Stimulated activated CD4-positive, alpha-beta T cell treated with anti-CD3 and anti-CD28 coated beads, TNF-alpha, amount 100 ng/mL, for 24 hours (primary cell): ENCODE measurements at places on chromosomes 3 and 15.

DNA sequence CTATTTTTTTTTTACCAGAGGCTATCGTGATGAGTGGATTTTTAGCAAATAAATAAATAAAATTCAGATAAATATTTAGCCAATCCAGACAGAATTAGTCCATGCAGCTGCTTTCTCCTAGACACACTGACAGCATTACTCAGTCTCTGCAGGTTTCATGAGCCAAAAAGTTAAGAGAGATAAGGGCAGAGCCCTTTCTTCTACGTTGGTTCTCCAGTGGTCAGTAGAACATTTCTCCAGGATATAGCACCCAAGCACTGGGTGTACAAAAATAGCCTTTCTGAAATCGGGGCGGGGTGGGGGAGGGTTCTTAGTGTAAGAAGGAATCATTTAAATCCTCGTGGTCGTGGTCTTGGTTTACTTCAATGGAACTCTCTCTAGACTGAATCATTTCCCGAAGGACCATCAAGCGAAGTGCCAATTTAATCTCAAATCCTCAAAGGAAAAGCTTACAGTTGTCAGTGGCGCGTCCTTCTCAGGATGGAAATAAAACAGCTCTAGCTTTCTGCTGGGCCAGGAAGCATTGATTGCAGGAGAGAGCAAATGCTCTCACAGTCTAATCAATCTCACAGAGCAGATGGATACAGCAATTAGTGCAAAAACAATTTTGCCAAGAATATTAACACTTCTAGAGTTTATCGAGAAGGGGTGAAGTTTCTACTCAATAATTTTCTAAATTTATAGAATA is 86.2 kb downstream of the SATB1 start:
- no peak for DNase-seq

- DNase-seq = no peak
Measured at GRCh38 chr3:48596676-48597407, 1.7 kb upstream of the COL7A1 start.

- no peak for DNase-seq
Measured at GRCh38 chr3:24837601-24838000, 343.0 kb upstream of the THRB start.

DNA sequence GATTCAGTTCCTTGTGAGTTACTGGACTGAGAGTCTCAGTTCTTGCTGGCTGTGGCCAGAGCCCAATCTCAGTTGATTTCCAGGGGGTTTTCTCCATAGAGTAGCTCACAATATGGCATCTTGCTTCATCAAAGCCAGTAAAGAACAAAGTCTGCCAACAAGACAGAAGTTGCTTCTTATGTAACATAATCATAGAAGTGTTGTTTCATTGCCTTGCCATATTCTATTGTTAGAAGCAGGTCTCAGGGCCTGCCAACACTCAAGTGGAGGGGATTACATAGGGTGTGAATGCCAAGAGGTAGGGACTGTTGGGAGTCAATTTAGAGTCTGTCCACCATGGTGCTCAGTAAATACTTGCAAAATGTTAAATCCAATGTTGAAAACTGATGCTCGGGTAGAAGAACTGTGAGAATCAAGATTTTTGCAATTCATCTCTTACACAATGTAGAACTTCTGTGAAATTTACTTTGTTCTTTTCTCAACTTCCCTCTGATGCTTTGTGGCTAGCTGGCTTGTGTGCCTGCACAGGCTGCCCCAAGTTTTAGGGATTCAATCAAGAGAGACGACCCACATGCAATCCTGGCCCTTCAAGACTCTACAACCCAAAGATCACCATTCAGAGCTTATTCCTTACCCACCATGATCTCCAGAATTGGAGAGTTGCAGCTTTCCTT is 13.3 kb upstream of the PXYLP1 start:
- no peak for DNase-seq

DNA sequence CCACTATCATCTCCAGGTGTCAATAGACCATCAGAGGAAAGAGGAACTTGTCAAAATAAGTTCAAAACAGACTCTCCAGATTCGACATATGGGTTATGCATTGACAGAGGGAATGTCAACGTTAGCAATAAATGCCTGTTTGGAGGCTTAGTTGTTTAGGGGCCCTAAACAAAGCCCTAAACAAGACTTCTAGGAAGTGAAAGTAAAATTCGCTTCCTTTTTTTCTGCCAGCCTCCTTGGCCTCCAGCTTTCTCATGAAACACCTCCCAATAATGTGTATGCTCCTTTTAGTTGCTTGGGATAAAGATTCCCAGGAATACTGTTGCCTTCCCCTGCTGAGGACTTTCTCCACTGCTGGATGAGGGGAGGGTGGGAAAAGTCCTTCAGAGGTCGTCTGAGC is 70.9 kb upstream of the ARNT2 start:
- no peak for DNase-seq

GRCh38 chr15:42131006-42131405 is 25.4 kb downstream of the PLA2G4F start:
- no peak for DNase-seq

DNA sequence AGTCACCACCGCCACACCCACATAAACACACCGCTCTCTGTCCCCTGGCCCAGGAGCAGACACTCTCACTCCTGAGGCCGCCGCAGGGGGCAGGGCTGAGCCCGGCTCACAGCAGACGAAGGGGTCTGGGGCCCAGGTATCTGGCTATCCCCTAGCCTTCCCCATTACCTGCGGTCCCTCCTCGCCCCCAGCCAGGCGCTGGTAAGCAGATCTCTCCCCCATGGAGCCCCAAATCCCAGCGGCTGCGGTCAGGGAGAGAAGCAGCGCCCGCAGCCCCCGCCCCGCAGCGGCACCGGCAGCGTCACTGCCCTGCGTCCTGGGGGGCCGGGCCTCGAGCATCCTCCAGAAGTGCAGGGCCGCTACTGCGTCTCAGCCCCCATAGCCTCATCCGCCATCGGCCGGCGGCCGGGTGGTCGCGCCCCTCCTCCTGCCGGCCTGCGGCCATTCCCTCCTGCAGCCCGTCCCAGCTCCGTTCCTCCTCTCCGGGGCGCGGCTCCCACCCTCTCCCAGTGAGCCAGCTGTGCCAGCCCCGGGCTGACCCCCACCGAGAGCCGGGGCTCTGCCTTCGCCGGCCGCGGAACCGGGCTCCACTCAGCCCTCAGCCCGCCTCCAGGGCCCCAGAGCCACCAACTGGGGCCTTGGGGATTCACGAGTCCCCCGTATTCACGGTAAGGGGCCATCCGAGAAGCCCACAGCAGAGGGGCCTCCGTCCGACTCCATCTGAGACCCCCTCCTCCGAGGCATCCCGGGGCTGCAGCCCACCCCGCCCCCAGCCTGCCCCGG is 13.1 kb downstream of the TNK2 start:
- peak; percentile 70 for DNase-seq

- no peak for DNase-seq
Measured at GRCh38 chr15:95663156-95664100, 667.1 kb upstream of the NR2F2 start.

GRCh38 chr3:15781131-15781530 is 16.6 kb downstream of the ANKRD28 start:
- no peak for DNase-seq

GRCh38 chr3:71443332-71443731 is 140.2 kb downstream of the FOXP1 start:
- no peak for DNase-seq

DNA sequence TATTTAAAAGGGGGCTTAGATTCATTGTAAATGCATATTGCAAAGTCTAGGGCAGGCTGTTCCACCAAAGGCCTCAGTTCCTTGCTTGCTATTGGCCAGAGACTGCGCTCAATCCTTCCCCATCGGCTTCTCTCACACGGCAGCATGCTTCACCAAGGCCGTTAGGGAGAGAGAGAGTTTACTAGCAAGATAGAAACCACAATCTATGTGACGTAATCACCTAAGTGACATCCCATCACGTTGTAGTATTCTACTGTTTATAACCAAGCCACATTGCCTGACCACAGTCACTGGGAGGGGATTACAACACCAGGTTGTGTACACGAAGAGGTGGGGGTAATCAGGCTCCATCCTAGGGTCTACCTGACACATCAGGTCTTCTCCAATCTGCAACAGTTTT is 16.0 kb upstream of the NPAP1 start:
- DNase-seq = no peak

DNA sequence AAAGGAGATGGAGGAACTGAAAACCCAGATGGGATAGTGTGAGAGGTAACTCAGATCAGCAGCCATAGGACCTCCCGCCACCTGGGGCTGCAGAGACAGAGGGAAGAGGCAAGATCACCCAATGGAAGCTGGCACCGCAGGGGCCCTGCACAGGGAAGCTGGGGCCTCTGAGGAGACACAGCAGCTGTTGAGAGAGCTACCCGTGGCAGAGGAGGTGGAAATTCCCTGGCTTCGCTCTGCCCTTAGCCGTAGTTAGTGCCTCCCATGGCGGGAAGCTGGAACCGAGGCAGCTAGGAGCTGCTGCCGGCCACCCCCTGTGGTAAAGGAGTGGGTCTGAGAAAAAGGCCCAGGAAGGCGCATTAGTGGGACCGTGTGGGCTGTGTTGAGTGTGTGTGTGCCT is 18.0 kb upstream of the PLXNA1 start:
- no peak for DNase-seq

DNA sequence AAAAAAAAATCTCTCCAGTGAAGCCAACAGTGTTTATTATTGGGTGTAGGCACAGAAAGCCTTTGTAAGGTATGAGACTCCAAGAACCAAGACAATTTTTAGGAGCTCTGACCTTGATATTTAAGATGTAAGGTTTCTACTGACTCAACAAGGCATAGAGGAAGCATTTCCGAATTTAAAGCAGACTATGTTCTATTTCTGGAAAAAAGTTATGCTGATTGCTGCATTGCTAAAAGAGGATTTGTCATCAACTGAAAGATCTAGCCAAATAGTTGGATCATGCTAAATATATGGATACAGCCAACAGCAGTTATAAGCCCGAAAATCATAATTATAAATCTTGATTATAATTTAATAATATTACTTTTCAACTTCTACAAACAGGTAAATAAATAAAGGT is 53.3 kb upstream of the MELTF start:
- no peak for DNase-seq

GRCh38 chr3:55607175-55607574 is 120.1 kb upstream of the WNT5A start:
- no peak for DNase-seq

DNA sequence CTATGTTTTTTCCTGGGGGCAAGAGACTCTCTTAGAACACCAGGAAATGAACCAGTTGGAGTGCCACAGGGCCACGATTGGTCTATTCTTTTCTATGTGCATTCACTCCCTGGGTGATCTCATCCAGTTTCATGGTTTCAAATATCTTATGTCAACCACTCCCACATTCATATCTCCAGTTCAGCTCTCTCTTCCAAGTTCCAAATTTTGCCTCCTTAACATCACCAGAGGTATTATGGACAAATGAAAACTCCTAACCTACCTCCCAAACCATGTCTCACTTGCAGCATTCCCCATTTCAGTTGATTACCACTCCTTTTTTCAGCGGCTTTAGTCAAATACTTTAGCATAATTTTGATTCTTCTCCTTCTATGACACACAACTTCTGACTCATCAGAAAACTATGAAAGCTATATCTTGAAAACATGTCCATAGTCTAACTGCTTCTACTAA is 203.1 kb upstream of the SEMA6D start:
- DNase-seq = no peak

- DNase-seq = no peak
Measured at GRCh38 chr15:40511472-40512133, 40.8 kb downstream of the CHST14 start.

GRCh38 chr15:84762840-84763572 is 14.6 kb downstream of the ZNF592 start:
- DNase-seq = no peak

GRCh38 chr3:71681224-71681668 is 44.0 kb downstream of the EIF4E3 start:
- DNase-seq = no peak

GRCh38 chr3:4613366-4613765 is 120.2 kb downstream of the ITPR1 start:
- DNase-seq = no peak

GRCh38 chr15:64191971-64192830 is 29.4 kb upstream of the PPIB start:
- no peak for DNase-seq

GRCh38 chr3:51681453-51681852 is 10.4 kb downstream of the TEX264 start:
- no peak for DNase-seq

- DNase-seq = no peak
Measured at GRCh38 chr3:55165704-55166405, 238.0 kb upstream of the LRTM1 start.

DNA sequence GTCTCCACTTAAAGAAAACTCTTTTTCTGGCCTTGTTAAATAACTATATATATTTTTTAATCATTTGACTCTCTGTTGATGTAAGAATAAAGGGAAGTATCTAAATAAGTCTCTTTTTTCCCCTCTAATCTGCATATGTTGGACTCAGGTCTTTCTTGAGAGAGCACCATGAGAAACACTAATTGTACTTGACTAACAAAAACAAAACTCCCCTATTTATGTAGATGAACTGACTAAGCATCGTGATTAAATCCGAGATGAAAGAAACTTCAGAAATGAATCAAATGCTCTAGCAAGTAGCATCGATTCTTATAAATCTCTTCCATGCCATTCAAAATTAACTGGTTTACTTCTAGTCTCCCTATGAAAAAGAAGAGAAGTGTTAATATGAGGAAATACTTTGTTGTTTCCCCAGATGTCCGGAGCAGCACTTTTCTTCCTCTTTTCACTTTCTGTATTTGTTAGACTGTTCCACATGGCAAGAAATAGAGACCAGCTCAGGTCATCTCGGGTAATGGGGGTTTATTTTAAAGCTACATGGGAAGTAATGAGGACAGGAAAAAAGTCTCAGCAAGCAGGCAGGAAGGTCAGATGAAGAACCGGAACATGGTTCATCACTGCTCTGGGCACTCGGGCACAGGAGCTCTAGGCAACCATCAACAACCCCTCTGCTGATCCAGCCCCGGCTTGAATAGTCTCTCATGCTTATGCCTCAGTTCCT is 288.3 kb downstream of the CNTN6 start:
- no peak for DNase-seq

GRCh38 chr3:178532476-178532875 is 3.8 kb upstream of the KCNMB2 start:
- no peak for DNase-seq

DNA sequence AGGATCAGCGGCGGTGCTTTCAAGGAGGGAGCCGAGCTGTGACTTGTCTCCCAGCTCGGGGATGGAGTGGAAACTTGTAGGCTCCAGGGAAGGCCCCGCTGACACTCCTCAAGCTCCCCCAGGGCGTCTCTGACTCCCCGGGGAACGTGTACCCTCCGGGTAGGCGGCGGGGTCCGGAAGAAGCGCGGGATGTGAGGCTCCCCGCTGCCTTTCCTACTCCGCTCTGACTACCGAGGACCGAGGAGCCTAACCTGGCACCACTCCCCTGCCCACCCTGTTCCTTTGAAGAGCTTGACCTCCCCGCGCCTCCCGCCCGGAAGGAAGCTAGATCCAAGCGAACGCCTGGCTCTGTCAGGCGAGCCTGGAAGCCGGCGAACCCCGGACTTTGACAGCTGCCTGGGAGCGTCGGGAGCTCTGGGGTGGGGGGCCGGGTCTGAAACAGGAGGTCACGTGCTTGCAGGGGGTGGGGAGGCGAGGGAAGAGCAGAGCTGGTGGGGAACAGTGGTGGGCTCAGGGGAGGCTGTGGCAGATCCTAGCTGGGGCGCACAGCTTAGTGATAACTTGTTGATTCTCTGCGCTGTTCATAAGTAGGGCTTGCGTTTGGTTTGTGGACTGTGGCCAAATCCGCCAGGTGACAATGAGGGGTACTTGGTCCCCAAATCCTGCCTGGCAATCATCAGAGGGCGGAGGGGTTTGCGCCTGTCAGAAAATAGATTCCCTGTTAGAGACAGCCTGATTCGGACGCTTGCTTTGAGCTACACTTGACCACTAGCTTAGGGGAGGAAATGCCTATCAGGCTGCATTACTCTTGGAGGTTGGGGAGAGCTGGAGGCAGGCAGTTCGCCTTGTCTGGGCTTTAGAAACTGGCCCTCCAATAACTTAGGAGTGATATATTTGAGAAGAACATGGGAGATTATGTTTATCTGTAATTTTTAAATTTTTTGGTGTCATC is 1.2 kb downstream of the CLSTN2 start:
- DNase-seq = no peak
